Neural progenitor cell (in vitro differentiated cells): ENCODE measurements at places on chromosomes 2 and 18. TPM values are rescaled to one million over a fixed set of nuclear protein-coding genes. Genes with fewer than 3 reads are reported as not detected.
A peak's percentile ranks its signal among the peaks of the same experiment; 100 is the strongest.

- DNase-seq, result no peak
Observed at GRCh38 chr2:62467475-62468321, 38.3 kb downstream of the TMEM17 start.

DNA sequence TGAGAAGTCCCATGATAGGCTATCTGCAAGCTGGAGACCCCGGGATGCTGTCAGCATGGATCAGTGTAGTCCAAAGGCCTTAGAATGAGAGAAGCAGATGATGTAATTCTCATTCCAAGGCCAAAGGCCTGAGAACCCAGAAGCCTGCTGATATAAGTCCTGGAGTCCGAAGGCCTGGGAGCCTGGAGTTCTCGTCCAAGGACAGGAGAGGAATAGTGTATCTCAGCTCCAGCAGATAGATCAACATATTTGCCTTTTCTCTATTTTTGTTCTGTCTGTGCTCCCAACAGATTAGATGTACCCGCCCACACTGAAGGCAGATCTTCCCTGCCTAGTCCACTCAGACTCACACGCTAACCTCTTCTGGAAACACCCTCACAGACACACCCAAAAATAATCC is 454.9 kb upstream of the CHAC2 start:
- DNase-seq, result no peak

DNA sequence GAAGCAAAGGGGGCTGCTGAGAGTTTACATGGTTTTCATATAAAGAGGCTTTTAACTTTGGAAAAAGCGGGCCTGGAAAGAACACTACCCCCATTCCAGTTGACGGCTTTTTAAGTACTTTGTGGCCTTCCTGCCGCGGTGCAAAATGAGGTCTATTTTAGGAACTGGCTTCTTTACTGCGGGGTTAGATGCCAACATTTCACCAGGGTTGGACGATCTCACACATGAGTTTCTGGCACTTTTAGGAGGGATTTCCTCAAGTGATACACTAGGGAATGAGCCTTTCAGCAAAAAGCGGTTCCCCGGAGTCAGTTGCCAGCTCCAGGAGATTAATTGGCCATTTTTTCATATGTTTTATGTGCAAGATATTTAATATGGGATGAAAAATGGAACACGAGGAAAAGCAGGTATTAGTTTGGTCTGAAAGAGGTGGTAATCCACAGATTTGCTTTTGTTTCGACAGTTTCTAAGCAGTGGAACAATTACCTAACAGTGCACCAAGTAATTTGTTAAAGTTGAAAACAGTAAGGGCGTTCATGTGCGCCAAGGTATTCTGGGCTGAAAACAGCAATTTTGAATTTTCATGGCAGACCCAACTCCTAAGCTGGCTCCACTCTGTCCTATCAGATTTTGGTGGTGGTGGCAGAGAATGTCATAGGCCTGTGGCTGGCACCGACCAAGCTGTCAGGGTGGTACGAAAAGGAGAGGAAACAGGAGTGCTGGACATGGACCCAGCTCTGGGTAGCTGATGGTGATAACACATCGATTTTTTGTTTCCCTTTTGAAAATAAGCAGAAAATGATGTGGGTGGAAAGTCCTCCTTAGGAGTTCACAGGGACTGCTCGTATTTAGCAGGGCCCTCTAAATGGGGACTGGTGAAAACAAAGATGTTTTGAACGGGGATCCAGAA is 55.6 kb upstream of the FZD5 start:
- no peak for DNase-seq

- DNase-seq, result no peak
Observed at GRCh38 chr2:666441-666840, 10.8 kb downstream of the TMEM18 start.

- no peak for DNase-seq
Observed at GRCh38 chr2:96397756-96398530, 62.4 kb downstream of the NCAPH start.

DNA sequence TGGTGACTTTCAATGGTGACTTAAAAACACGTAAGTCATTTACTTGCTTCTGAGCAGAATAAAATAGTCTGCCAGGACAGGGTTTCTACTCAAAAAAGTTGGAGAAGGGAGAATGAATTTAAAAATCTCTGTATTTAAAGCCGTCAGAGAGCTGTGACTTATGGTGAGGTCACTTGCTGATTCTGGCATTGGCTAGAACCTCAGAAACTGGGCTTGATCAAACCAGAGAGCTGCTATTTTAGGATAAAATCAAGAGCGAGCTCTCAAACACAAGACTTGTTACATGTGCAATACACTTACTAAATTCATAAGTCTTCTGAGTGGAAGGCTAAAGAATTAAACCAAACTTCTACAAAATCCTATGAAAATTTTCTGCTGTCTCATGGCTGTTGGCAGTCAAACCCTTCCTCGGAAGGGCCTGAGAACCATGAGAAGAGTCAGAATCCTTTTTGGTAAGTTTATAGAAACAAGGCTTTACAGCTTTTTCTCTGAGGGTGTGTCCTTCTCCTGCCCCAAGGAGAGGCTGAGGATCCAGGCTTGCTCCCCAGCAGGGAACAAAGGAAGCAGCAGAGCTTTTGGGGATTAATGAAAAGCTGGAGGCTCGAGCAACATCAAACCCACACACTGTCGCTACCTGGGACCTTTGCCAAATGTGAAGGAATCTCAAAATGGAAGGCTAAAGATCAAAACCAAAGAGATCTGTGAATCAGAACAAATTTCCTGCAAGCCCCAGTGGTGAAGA is 816.4 kb downstream of the SOCS6 start:
- peak; percentile 16 for DNase-seq

The ASXL3 gene
- total RNA-seq, result 2.7 and 5.1 TPM in 2 replicates

The IL36A gene
- total RNA-seq, result not detected in 2 replicates

- peak; percentile 82 for DNase-seq
Observed at GRCh38 chr2:219459460-219460311, 25.0 kb downstream of the SPEG start.

DNA sequence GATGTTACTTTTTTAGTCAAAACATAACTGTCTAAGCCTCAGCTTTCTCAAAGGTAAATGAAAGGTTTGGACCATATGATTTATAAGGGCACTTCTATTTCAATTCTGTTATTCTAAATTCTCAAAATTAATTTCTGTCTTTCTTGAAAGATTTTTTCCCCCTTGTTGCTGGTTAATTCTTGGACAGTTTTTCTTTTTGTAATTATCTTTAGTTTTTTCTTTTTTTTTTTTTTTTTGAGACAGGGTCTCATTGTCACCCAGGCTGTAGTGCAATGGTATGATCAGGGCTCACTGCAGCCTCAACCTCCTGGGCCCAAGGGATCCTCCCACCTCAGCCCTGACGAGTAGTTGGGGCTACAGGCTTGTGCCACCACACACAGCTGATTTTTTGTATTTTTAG is 121.0 kb upstream of the MYO3B start:
- DNase-seq, result no peak

The SGPP2 gene
- 0.11 and 0.34 TPM in 2 replicates for total RNA-seq

- DNase-seq, result no peak
Observed at GRCh38 chr2:85444629-85445172, 26.2 kb downstream of the SH2D6 start.

- DNase-seq, result no peak
Observed at GRCh38 chr2:51165534-51166260, 133.8 kb upstream of the NRXN1 start.

The SOX11 gene
- 176 and 178 TPM in 2 replicates for total RNA-seq

The NDC80 gene
- total RNA-seq, result 69.3 and 98.1 TPM in 2 replicates

DNA sequence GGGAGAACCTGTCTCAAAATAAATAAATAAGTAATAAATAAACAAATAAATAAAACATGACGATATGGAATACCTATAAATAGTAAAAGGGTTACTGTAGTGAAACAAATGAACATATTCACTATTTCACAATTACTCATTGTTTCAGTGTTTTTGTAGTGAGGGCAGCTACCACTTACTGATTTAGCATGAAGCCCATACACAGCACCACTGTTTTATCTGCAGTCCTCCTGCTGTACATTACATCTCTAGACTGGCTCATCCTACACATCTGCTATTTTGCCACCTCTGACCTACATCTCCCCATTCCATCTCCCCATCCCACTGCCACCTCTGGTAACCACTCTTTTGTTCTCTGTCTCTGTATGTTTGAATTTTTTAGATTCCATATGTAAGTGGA is 332.7 kb upstream of the SMIM21 start:
- DNase-seq, result no peak

- DNase-seq, result no peak
Observed at GRCh38 chr2:182625814-182626213, 90.2 kb upstream of the DNAJC10 start.

- no peak for DNase-seq
Observed at GRCh38 chr2:203870481-203870880, 2.9 kb downstream of the CTLA4 start.

The MEP1B gene
- total RNA-seq, result not detected in 2 replicates

GRCh38 chr2:69304656-69305055 is 82.4 kb downstream of the GFPT1 start:
- peak; percentile 20 for DNase-seq

The SLC14A1 gene
- total RNA-seq, result not detected in 2 replicates

The PSTPIP2 gene
- 4.3 and 6.2 TPM in 2 replicates for total RNA-seq

- no peak for DNase-seq
Observed at GRCh38 chr18:22084547-22084946, 84.8 kb upstream of the GATA6 start.

The RND3 gene
- 4.0 and 6.4 TPM in 2 replicates for total RNA-seq

The EPHA4 gene
- total RNA-seq, result 300 and 323 TPM in 2 replicates

The UPP2 gene
- total RNA-seq, result not detected in 2 replicates

- no peak for DNase-seq
Observed at GRCh38 chr2:2184549-2185249, 146.4 kb downstream of the MYT1L start.

GRCh38 chr2:31729065-31729439 is 148.3 kb upstream of the SRD5A2 start:
- DNase-seq, result no peak

DNA sequence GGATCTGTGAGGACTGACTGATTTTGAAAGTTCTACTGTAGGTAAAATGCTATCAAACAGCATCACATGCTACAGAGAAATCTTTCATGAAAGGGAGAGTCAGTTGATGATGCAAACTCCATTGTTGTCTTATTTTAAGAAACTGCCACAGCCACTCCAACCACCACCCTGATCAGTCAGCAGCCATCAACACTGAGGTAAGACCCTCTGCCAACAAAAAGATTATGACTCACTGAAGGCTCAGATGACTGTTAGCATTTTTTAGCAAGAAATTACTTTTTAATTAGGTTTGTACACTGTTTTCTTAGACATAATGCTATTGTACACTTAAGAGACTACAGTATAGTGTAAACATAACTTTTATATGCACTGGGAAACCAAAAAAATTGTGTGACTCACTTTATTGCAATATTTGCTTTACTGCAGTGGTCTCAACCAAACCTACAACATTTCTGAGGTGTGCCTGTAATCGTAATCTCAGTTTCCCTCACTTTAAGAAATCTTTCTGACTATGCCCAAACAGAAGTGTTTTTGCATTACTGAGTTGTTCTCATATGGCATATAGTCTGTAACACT is 42.8 kb downstream of the METTL8 start:
- DNase-seq, result no peak

DNA sequence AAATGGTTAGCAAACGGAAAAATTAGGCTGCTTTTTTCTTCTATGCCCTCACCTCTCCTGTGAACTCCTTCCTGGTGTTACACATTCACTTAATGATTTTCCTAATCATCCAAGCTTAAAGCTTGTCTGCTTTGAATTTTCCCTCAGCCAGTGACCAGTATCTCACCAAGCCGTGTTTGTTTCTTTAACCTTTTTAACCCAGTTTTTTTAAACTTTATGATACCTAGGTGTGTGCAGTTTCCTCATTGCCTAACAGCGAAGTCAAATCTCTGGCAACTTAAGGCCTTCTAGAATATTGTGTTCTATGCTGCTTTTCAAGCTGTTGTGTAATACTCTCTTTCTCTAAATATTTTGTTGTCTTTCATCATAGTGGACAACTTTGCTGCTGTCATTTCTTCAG is 113.0 kb downstream of the PIK3C3 start:
- DNase-seq, result no peak

GRCh38 chr2:136935119-136935518 is 169.8 kb downstream of the THSD7B start:
- no peak for DNase-seq

DNA sequence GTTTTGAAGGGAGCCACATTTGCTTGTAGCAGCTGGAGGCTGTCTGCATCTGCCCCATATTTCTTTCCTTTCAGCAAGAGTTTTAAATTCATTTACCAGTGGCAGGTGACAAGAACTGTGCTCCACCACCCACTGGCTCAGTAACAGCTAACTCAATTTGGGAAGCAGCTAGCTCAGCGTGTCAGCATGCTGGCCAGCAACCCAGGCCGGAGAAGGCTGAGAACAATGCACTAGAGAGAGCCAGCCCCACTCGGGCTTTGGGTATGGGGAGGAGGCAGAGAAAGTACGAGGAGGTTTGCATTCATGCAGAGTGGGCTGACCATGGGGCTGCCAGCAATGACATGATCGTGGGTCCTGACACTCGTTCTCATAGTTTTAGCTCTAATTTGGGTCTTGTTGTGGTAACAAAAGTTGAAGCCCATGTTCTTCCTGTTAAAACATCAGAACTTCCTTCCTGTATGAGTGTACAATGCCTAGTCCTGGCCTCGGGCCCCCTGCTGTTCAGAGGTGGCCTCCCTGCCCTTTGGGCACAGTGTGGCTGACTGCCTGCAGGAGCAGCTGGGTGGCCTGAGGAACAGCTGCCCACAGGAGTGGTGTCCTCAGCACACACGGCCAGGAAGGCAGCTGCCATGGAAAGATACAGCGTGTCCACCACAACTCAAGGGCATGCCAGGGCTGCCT is 23.0 kb downstream of the CDC42EP3 start:
- no peak for DNase-seq

GRCh38 chr2:128413718-128414341 is 95.2 kb upstream of the HS6ST1 start:
- DNase-seq, result no peak

The PROKR1 gene
- total RNA-seq, result 1.8 and 2.1 TPM in 2 replicates

GRCh38 chr2:155815275-155815674 is 517.2 kb downstream of the NR4A2 start:
- no peak for DNase-seq

GRCh38 chr18:29594493-29594892 is 1417.6 kb upstream of the CDH2 start:
- no peak for DNase-seq

DNA sequence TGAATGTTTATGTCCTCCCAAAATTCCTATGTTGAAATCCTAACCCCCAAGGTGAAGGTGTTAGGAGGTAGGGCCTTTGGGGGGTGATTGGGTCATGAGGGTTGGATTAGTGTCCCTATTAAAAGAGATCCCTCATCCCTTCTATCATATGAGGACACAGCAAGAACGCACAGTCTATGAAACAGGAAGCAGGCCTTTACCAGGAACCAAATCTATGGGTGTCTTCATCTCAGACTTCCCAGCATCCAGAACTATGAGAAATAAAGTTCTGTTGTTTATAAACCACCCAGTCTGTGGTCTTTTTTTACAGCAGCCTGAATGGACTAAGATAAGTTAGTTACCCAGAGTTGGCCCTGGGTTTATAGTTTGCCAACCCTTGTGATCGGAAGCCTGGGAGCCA is 153.1 kb downstream of the INO80D start:
- no peak for DNase-seq
